ENCODE measurements at places on chromosomes 4 and X.
A peak's percentile ranks its signal among the peaks of the same experiment; 100 is the strongest.

DNA sequence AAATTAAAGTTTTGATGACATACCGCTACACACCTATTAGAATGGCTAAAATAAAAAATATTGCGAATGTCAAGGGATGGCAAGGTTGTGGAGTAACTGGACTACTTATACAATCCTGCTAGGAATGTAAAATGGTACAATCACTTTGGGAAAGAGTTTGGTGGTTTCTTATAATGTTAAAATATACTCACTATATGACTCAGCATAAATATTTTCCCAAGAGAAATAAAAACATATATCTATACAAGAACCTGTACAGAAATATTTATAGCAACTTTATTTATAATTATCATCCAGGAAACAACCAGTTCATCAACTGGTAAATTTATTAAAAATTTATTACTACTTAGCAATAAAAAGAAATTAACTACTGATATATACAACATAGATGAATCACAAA, 89.7 kb downstream of the SLC10A7 start:
- DNase-seq: no peak

DNA sequence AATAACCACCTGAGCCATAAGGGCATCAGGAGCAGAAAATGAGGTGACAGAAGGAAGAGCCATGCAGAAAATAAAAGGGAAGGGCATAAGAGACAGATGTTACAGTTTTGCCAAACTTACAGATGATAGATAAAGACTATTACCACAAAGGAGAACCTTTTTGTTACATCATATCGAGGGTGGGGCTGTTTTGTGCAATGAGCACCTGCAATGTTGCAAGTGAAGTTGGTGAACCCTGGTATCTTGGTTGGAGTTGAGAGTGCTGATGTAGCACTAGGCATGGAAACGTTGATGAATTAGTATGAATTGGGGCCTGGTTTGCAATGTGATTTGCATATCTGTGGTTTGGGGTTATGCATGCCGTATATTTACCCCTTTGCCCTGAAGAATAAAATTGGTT, 119.8 kb upstream of the TEX13D start:
- DNase-seq: no peak

DNA sequence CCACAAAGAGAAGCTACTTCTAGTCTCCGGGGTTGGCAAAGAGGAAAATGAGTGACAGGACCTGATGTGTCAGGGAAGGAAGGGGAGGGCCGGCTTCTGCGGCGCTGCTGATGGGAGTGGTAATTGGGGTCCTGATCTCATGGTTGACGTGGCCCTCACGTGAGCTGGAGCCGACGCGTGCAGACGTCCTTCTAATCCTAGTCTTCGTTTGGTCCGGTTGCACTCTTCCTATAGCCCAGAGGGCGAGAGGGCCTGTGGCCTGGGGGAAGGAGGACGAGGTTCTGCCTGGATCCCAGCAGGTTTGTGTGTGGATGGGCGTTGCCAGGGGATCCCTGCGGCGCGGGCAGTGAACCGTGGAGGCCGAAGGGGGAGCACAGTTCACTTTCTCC, at the start of gene ARMCX1:
TSS of gene ARMCX1 (plus strand) at position 186 of the 389 bp plus-strand sequence. CDS start 2,384 bp downstream, outside the sequence.
- DNase-seq: peak; percentile 64

DNA sequence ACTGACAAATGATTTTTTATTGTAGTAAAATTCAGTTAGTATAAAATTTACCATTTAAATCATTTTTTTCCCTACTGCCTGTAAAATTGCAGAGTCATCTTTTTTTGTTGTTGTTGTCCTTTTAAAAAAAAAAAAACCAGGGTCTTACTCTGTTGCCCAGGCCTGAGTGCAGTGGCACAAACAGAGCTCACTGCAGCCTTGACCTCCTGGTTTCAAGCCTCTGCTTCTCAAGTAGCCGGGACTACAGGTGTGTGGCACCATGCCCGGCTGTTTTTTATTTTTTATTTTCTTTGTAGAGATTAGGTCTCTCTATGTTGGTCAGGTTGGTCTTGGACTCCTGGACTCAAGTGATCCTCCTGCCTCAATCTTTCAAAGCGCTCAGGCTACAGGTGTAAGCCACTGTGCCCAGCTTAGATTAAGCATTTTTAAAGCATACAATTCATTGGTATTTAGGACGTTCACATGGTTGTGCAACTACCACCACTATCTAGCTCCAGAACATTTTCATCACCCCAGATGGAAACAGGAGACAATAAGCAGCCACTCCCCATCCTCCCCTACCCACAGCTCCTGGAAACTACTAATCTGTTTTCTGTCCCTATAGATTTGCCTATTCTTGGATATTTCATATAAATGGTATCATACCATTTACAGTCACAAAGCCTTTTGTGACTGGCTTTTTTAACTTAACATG, 59.7 kb upstream of the PGRMC2 start:
- no peak for DNase-seq

DNA sequence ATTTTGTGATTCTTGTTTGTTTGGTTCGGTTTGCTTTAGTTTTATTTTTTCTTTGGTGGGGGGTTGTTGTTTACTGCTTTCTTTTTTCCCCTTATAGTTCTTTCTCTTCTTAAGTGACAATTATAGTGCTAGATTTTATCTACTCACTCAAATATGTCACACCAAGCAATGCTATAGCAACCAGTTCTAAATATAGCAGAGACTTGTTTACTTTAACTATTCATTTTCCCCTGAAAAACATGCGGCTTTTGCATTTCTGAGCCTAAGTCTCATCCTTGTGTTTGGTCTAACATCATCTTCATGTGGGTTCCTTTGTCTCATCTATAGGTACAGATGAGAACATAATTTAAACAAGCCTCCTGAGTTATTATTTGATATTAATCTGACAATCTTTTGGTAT, 676.6 kb downstream of the FAT4 start:
- no peak for DNase-seq

GRCh38 chr4:98261405-98262291, 464 bp downstream of the RAP1GDS1 start:
- DNase-seq: peak; percentile 93

GRCh38 chrX:47112316-47112954, 32.1 kb downstream of the NDUFB11 start:
- DNase-seq: no peak

DNA sequence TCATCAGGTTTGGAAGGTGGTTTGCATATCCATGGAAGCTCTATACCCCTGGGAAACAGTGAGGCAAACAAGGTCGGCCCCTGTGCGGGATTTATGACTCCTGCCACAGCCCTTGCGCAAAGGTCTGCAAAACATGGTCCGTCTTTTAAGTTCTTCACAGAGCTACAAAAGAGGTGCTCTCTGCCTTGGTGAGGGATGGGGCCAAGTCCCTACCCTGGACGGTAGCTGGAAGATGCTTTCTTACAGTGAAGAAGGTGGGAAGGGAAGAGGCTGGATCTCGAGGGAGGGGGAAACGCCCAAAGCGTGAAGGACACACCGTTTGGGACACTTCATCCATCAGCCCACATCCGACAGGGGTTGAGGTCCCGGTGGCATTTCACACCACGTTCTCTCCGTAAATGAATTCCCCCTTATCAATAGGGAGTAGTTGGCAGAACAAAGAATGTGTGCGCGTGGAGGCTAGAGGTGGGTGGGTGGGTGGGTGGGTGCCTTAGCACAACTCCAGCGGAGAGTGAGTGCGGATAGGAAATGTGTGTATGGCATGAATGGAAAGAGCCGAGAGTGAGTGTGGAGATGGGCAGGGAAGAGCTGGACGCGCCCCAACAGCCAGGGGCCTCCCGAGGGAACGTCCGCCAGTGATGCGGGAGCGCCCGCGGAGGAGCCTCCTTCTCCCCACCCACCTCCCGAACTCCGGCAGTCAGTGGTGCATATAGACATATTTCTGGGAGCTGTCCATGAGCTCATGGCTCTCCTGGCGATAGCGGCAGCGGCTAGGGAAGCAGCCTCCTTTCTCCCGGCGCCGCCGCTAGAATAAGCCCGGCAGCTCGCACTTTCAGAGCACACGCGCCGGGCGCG, 68.3 kb downstream of the LARP7 start:
- peak; percentile 79 for DNase-seq

DNA sequence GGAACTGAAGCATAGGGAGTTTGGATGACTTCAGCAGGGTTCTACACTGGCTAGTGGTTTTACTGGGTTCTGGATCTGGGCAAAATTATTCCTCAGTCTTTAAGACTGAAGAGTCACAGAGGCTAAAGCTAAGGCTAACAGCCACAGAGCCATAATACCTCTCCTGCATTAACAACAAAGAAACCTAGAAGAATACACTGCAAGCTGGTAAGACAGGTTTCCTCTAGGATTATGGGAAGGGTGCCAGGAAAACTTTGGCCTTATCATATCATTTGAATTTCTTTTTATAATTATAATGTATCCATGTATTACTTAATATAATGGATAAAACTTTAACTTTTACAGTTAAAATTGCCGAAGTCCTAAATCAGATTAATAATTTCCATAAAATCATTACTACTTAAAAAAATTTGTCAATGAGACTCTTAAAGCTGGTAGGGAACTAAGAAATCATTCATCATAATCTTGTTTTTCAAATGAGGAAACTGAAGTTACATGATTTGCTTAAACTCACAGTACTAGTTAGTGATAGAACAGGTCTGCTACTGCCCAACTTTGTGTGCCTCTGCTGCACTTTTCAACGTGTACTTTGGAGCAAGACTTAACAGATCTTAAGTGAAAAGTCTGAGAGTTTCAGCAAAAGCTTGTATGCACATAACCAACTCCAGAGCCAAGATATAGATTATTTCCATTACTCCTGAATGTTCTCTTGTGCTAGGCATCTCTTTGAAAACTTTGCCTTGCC, 24.2 kb upstream of the PGRMC2 start:
- no peak for DNase-seq

GRCh38 chrX:50941638-50942037, 31.1 kb downstream of the BMP15 start:
- DNase-seq: no peak

DNA sequence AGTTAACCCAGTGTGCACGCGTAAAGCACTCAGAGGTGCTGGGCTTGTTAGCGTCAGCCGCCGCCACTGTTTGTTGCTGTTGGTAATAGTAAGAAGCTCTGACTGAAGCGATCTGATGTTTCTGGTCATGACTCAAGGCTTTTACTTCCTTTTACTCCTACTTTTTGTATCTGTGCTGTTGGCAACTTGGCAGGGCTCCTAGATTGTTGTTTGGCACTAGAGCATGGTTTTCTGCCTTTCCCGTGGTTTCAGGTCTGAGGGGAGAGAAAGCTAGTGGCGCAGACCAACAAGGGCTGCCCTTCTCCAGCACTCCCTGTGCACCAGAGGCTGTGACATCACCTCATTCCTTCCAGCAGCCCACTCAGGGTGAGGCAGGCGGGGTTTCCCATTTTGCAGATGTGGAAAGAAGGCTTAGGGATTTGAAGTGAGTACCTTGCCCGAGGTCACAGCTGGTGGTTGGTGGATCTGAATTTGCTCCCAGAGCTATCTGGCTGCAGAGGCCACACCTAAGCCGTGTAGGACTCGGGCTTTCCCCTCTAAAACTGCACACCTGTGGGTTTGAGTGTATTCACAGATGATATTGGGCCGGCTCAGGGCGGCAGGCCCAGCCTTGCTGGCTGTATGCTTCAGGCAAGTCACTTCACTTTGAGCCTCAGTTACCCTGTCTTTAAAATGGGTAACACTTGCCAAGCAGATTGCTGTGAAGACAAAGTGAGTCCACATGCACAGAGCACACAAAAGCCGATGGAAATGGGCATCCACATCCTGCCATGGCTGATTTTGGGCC, 51.2 kb upstream of the TADA2B start:
- DNase-seq: no peak

GRCh38 chr4:42632653-42633382, 24.1 kb downstream of the ATP8A1 start:
- no peak for DNase-seq

DNA sequence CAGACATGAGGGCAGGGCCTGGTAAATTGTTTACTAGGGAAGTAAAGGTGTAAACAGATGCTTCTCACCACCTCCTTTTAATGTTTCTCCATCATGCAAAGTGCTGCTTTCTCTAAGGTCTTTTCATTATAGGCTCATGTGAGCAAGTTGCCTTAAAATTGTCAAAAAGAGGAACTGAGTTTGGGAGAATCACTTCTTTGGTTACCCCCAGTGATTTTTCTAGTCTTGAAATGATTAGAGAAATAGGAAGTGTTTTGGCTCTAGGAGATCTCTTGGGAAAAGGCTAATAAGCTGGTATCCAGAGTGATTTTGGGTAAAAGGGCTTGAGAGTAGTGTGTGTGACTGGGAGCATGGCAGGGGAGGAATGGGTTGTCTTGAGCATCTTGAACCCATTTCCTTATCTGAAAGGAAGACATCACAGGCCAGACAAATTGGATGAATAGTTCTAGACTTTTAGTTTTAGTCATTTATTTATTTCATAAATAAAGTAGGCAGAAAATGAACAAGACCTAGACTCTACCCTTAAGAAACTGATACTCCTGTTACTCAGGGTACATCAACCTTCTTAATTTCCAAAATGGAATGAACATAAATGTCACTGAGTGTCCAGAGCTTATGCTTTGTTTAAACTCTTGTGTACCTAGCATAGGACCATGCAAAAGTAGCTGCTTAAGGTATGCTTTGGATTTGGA, 14.2 kb downstream of the GRPR start:
- DNase-seq: no peak

DNA sequence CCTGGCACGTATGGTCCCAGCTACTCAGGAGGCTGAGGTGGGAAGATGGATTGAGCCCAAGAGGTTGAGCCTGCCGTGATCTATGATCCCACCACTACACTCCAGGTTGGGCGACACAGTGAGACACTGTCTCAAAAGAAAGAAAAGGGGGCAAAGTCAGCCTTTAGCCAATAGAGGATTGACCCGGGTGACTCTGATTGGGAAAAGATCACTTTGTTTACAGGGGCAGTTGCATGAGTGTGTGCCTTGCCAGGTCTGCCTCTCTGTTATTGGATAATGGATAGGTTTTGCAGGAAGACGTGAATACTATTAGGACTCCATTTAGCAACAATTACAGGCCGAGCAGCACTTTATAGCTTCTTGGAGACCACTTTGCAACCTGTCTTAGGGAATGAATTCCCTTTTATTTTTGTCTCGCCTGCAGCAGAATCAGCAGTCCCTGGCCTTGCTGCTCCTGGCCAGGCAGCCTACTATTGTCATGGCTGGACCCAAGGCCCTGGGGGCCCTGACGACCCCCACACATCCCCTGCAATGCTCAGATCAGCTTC, 103.2 kb upstream of the PSAPL1 start:
- no peak for DNase-seq

DNA sequence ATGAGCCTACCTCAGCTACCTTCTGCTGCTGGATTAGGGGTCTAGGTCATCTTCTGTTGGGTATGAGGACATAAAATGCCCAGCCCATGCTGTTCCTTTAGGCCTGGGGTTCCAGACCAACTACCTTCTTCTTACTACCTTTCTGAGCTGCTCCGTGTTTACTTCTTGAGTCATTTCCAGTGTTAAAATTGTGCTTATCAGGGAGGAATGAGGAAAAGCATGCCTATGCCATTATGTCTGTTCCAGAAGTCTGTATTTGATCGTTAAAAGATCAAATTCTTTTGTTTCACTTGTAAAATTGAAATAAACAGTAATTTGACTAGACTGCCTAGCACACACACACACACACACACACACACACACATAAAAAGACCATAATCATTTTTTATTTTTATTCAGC, 1912.7 kb upstream of the TENM3 start:
- DNase-seq: no peak

DNA sequence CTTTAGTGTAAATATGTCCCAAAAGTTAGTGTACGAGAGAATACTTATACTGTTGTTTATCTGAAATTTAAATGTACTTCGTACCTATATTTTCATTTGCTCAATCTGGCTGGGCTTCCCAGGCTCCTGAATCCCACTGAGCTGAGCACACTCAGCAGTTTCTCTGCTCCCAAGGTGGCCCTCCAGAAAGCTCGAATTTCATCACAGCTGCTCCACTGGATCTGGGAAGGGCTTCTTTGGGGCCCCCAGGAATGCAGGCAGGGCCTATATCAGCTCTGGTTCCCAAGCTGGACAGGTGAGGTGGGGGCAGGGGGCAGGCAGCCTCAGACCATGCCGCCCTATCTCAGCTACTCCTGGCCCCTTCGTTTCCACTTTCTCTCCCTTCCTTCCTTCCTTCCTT, 1.5 kb upstream of the FATE1 start:
- no peak for DNase-seq

Measured in right kidney (tissue), 9 donors.